ENCODE measurements at places on chromosomes 13 and 19.

DNA sequence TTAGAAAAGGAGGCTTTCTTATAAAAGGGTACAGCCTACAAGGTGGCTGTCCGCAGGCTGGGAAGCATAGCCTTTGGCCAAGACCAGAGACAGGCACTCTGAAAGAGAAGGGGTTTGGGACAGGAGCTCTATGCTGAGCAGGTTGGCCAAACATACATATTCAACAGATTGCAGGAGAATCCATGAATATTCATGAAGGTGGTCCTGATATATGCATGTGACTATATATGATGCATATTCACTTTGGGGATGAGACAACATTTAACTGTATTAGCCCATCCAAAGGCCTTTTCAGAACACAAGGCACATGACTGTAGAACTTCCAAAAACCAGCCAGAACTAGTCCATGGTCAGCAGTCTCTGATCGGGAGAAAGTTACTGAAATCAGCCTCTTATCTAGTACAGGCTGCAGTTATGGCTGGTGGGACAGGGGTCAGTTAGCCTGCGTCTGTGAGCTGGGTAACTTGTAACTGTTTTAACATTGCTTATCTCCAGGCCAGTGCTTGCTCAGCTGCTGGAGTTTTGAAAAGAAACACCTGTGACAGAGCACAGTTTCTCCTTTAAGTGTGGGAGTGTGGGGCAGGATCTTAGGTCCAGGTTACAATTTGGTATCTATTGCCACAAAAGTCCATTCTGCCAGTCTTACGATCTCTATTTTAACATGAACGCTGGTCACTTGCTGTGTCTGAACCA, 924.2 kb downstream of the UQCRFS1 start:
- DNase-seq: no peak

DNA sequence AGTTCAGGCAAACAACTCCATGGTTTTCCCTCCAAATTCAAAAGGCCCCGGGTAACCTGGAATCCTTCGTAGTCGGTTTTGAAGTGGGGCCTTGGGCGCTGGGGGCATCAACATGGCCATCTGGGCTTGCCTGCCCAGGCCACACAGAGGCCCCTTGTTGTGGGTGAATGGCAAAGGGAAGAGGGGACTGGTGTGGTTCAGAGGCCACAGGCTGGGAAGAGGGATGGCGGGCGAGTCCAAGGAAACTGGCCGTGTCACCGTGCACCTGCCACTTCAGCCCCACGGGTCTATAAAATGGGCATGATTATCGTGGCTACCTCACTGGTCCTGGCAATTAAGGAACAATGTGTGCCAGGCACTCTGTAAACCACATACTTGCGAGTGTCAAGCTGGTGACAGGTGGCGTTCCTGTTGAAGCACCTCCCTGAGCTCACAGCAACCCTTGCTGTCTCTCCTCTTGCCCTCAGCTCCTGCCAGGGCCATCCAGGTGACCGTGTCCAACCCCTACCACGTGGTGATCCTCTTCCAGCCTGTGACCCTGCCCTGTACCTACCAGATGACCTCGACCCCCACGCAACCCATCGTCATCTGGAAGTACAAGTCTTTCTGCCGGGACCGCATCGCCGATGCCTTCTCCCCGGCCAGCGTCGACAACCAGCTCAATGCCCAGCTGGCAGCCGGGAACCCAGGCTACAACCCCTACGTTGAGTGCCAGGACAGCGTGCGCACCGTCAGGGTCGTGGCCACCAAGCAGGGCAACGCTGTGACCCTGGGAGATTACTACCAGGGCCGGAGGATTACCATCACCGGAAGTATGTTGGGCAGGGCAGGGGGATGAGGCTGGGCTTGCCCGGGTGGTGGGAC, 1.3 kb downstream of the LSR start:
- DNase-seq: no peak

- DNase-seq: no peak
These were observed 5.3 kb downstream of the SHD start for GRCh38 chr19:4284176-4284958.

- DNase-seq: no peak
These were observed 480.4 kb upstream of the SGCG start for GRCh38 chr13:22700246-22700887.

GRCh38 chr19:29789007-29789406, 22.8 kb upstream of the CCNE1 start:
- no peak for DNase-seq

DNA sequence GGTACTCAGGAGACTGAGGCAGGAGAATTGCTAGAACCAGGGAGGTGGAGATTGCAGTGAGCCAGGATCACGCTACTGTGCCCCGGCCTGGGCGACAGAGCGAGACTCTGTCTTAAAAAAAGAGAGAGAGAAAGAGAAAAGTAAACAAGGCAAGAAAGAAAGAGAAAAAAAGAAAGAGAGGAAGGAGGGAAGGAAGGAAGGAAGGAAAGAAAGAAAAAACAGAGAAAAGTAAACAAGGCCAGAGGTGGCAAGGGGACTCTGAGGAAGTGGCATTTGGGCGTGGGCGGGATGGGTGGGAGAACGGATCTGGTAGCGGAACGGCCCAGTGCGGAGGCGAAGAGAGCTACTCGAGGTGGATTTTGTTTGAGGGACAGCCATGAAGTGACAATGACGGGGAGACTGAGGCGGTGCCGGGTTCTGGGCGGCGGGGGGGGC, 7.5 kb upstream of the ARRDC2 start:
- DNase-seq: no peak

GRCh38 chr13:101181076-101181685, 235.1 kb downstream of the NALCN start:
- no peak for DNase-seq

DNA sequence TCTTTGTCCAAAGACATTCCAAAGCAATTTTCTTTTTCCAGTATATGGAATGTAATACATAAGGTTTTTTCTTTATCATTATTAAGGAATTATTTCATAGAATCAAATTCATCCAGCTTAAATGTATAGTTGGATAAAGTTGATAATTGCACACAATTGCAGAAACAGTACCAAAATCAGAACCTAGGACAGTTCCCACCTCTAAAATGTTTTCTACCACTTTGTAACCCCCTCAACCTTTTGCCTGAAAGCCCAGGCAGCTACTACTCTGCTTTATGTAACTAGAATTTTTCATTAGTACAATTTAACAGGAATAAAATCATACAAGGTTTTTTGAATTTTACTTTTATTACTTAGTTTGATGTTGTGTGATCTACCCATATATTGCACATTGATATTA, 98.0 kb downstream of the PRR20E start:
- DNase-seq: no peak

- DNase-seq: no peak
These were observed 626.9 kb downstream of the EFNB2 start for GRCh38 chr13:105908586-105908985.

GRCh38 chr19:41364524-41365391, 809 bp upstream of the B9D2 start:
- no peak for DNase-seq

All from stimulated activated CD4-positive, alpha-beta T cell treated with anti-CD3 and anti-CD28 coated beads, Interleukin-1b, Interleukin-23, amount 100 ng/mL, for 24 hours (primary cell).